Left lung (tissue), 14 donors: ENCODE measurements at places on chromosomes 13 and 19. TPM values are rescaled to one million over a fixed set of nuclear protein-coding genes. Genes with fewer than 3 reads are reported as not detected.

- DNase-seq = peak; percentile 59
Observed at GRCh38 chr19:1070576-1070930, 3.6 kb downstream of the ARHGAP45 start.

DNA sequence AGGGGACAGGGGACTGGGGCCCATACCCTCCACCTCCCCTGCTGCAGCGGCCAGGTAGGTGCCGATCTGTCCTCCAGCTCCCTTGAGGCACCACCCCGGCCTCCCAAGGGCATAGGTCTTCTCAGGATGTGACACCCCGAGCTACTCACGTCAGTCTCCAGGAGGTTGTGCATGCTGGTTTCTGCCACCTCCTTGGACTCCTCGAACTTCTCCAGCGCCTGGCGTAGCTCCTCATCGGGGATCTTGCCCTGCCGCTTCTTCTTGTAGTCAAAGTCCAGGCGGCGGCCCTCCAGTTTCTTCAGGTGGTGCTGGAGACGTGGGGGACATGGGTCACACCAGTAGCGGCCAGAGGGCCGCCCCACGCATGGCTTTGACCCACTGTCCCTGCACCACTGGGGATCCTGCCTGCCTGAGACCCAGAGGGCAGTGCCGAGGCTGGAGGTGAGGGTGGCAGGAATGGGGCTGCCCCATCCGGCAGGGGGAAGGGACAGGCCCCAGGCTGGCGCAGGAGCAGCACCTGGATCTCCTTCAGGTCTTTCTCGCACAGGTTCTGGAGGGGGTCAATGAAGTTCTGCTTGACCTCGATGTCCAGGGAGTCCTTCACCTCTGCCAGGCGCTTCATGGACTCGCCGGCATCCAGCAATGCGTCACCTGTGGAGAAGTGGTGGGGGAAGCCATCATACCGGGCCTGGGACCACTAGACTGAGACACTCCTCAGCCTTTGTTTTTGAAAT lies 20.4 kb downstream of the MPND start:
- no peak for DNase-seq

- DNase-seq = no peak
Observed at GRCh38 chr13:44165221-44165888, 208.3 kb upstream of the SERP2 start.

Gene ALDH16A1
- polyA plus RNA-seq = 18.3 TPM
